ENCODE measurements at places on chromosomes 4 and X. TPM values are rescaled to one million over a fixed set of nuclear protein-coding genes. Genes with fewer than 3 reads are reported as not detected.

The CDX4 gene
- not detected for total RNA-seq

The XK gene
- not detected for total RNA-seq

The NPNT gene
- 71.8 TPM for total RNA-seq

The TBX22 gene
- total RNA-seq: not detected

The AWAT2 gene
- not detected for total RNA-seq

The PHOX2B gene
- not detected for total RNA-seq

The FREM3 gene
- not detected for total RNA-seq

The UGT2B11 gene
- total RNA-seq: not detected

The PGM2 gene
- total RNA-seq: 33.1 TPM

The MAGEA1 gene
- total RNA-seq: not detected

Measured in SJCRH30 (cell line).